ENCODE measurements at places on chromosomes 5 and 9.

DNA sequence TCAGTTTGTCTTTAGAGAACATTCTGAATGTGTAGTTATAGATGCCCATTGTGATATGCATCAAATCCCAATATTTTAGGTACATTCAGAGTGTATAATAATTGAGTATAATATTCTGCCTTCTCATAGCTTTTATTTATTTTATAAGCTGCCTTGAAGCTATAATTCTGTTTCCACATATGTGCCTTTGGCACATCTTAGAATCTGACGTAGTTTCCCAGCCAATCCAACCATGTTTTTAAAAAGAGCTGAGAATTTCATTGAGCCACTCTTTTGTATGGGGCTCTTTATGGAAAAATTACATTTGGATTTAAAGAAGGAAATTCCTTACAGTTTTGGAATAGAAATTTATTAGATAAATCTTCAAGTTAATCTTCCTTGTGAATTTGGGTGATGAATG, 65.4 kb downstream of the ADCY2 start:
- DNase-seq, result no peak

GRCh38 chr5:139147483-139148087, 50.6 kb downstream of the SIL1 start:
- DNase-seq, result no peak

DNA sequence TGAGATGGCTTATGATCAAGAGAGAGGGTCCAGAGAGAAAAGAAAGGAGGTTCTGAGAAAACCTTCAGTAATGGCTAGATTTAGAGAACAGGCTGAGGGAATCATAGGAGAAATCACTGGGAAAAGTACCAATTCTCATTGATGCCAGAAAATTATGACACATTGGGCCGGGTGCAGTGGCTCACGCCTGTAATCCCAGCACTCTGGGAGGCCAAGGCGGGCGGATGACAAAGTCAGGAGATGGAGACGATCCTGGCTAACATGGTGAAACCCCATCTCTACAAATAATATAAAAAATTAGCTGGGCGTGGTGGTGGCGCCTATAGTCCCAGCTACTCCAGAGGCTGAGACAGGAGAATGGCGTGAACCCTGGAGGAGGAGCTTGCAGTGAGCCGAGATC, 29.5 kb upstream of the PLIN2 start:
- DNase-seq, result no peak

DNA sequence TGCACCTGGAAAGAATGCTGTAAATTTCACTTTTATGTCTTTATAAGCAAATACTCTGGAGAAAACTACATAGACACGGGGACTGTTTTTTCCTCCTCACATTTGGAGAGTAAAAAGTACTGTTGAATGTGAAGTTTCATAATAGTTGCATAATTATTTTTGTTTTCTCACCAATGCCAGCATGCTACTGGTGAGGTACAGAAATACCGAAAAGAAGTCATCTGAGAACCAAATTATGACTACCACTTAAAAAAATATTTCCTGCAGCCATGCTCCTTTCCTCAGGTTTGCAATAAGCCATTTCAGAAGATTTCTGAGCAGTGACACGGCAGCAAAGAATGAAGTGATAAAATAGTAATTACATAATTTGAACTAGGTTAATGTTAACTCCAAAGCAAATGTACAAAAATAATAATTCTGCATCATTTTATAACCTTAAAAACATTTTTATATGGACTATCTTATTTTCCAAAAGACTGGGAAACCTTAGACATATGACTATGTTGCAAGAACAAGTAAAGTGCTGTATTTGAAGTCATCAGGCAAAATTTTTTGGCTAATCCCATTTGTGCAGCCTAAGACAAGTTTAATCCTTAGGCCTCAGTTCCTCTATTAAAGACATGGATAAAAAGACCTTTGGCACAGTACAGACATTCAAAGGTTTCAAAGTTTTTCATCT, 144.7 kb downstream of the PCSK1 start:
- DNase-seq, result no peak

DNA sequence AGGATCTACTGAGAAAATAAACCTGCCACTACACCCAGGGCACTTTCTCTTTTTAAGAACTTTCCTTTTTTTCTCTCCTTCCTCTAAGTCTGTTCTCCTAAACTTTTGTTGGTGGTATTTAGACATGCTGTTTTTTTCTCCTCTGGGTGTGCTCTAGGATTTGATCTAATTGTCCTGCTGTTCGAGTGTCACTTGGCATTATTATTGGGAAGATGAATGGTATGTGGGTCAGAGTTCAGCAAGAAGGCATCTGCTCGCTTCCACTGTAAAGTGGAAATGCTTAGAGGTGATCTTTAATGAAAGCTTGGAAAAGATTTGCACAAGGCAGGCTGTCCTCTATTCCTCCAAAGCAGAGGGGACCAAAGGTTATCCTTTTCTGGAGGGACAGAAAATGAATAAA, 1.3 kb upstream of the PLPPR1 start:
- DNase-seq, result no peak

DNA sequence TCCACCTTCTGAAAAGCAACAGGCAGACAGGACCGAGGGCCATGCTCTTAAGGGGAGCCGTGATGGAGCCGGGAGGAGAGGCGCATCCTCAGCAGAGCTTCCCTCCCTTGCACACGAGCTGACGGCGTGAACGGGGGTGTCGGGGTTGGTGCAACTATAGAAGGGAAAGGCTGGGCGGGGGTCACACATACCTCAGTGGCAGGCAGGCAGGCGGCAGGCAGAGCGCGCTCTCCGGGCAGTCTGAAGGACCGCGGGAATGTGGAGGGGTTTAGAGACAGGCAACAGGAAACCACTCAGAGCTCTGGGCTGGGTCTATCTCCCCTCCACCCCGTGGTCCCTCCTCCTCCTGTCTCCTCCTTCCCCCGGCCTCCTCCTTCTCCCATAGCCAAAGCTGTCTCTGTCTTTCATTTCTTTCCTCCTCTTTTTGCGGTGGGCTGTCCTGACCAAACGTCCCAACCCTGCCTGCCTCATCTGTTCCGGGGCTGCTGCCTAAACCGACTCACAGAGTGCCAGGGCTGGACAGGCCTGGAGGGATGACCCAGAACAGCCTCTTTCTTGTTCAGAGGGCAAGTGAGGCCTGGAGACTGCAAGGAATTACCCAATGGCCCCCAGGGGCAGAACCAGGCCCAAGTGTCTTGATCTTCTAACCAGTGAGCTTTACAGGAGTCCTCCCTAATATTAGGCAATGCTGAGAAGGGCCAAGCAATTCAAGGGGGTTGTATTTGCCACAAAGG, at the start of gene SPARC:
TSS of gene SPARC (minus strand) at position 242 of the 734 bp plus-strand sequence. CDS start 10,727 bp downstream, outside the sequence.
- DNase-seq, result peak; percentile 48

DNA sequence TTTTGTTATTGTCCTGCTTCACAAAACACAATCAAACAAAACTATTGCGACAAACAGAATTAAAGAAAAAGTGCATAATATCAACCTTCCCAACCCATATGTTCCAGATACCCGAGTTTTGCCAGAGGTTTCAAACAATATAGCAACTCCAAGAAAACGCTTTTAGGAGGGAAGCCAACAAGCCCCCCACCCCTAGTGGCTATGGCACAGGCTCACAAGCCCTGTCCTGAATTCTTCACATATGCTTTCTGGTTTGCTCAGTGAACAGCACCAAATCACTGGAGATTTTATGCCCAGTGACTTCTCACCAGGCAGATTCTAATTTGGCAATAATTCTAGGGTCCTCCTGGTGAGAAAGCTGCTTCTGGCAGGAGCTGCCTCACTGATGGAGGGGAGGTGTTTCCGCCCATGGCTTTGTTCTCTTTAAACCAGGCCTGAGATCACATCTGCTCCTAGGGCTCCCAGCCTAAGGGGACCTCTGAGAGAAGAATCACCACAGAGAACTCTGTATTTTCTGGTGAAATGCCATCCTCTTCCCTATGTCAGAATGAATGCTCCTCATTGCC, 1982.4 kb downstream of the EFNA5 start:
- no peak for DNase-seq

DNA sequence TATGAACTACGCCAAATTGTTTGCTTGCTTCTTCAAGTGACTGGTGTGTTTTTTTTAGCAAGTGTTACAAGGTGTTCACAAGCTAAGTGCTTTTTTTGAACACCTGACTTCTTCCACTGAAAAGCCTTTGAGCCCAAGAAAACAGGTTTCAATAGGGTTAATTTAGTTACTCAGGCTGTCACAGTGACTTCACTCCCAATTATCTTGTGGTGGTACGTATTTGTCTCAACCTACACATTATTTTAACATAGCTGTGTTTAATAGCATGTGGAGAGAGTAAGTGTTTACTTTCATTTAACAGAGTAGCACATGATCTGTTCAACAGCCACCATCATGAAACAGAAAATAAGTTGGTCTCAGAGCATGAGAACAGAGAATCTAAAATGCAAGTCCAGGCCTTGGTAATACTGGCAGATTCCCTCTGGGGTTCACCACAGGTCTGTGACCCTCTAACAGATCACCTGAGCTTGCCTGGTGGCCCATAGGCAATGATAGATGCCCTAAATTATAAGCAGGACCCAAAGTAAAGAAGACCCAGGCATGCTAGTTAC, 267.7 kb upstream of the SMARCA2 start:
- no peak for DNase-seq

GRCh38 chr9:24298912-24299311, 246.8 kb downstream of the IZUMO3 start:
- no peak for DNase-seq

GRCh38 chr5:175257847-175258194, 186.2 kb downstream of the DRD1 start:
- no peak for DNase-seq

- DNase-seq, result no peak
Measured at GRCh38 chr5:171344936-171345608, 36.0 kb downstream of the TLX3 start.

DNA sequence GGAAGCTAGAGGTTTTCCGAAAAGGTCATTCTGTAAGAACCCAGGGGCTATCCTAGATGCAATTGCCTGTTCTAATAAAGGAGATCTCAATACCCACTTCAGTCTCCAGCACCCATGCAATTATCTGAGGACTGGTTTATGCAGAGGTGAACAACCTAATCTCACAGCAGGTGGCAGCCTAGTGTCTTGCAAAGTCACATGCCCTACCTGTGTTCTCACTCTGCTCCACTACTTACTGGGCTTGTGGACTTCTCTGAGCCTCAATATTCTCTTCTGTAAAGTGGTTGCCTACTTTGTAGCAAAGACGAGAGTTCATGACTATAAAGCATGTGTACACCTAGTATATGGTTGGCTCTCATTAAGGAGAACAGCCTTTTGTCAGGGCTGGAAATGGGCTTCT, 21.0 kb upstream of the ALDH1B1 start:
- DNase-seq, result no peak

DNA sequence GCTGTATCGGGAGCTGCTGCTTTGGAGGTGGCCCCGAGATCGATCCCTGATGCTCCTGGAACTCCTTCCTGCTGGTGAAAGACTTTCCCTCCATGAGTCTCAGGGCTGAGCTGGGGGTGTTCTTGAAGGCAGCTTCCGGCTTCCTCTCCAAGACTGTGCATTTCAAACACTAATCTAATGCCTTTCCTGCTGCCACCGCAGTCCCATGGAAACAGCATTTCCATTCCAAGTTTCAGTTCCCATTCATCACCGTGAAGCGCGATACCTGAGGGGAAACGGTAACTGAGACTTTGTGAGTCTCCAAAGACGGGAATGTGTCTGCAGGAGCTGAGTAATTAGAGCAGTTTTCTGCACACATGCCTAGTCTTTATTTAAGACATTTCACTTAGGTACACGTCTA, 230.1 kb downstream of the PAX5 start:
- no peak for DNase-seq
